SK-N-SH (cell line): ENCODE measurements at places on chromosomes 1 and 21. TPM values are rescaled to one million over a fixed set of nuclear protein-coding genes. Genes with fewer than 3 reads are reported as not detected.

The TCHH gene
- not detected in 2 replicates for polyA plus RNA-seq

The CEP85 gene
- polyA plus RNA-seq: 12.1 and 16.6 TPM in 2 replicates

The FAM72D gene
- 2.6 and 3.2 TPM in 2 replicates for polyA plus RNA-seq

The HSF2BP gene
- 1.1 TPM in 2 replicates for polyA plus RNA-seq

The HRNR gene
- polyA plus RNA-seq: not detected in 2 replicates

The SLAMF1 gene
- polyA plus RNA-seq: not detected in 2 replicates

The NVL gene
- 12.4 and 17.5 TPM in 2 replicates for polyA plus RNA-seq

The DIRAS3 gene
- 14.7 and 16.6 TPM in 2 replicates for polyA plus RNA-seq

The TFF2 gene
- polyA plus RNA-seq: not detected in 2 replicates

The LRRN2 gene
- polyA plus RNA-seq: not detected in 2 replicates

The NEK7 gene
- 85.8 and 146 TPM in 2 replicates for polyA plus RNA-seq

The OR2L2 gene
- 0.03 and 0.08 TPM in 2 replicates for polyA plus RNA-seq

The CA6 gene
- polyA plus RNA-seq: not detected in 2 replicates

The GPR161 gene
- 19.2 and 20.1 TPM in 2 replicates for polyA plus RNA-seq

The ADORA1 gene
- 3.2 and 4.8 TPM in 2 replicates for polyA plus RNA-seq

The HHIPL2 gene
- polyA plus RNA-seq: 0.21 and 0.29 TPM in 2 replicates

The SPRR2D gene
- polyA plus RNA-seq: not detected in 2 replicates

The LCE2A gene
- polyA plus RNA-seq: not detected in 2 replicates

The TRIM67 gene
- not detected in 2 replicates for polyA plus RNA-seq

The PRKAA2 gene
- 1.5 and 1.8 TPM in 2 replicates for polyA plus RNA-seq

The C4BPA gene
- polyA plus RNA-seq: not detected in 2 replicates

The C1orf185 gene
- not detected in 2 replicates for polyA plus RNA-seq

The S100A7 gene
- polyA plus RNA-seq: not detected in 2 replicates

The CHIA gene
- polyA plus RNA-seq: not detected in 2 replicates

The PLPPR4 gene
- 0.61 and 2.1 TPM in 2 replicates for polyA plus RNA-seq

The PPIAL4G gene
- not detected in 2 replicates for polyA plus RNA-seq

The CACNA1S gene
- polyA plus RNA-seq: not detected in 2 replicates

The CHI3L1 gene
- not detected in 2 replicates for polyA plus RNA-seq

The HORMAD1 gene
- polyA plus RNA-seq: not detected in 2 replicates

The ZSWIM5 gene
- 0.07 and 0.21 TPM in 2 replicates for polyA plus RNA-seq

The RAB25 gene
- polyA plus RNA-seq: not detected in 2 replicates

The HES4 gene
- 4.2 and 4.7 TPM in 2 replicates for polyA plus RNA-seq

The S100A16 gene
- 512 and 521 TPM in 2 replicates for polyA plus RNA-seq

The DPT gene
- polyA plus RNA-seq: 0.05 and 0.32 TPM in 2 replicates

The TRPM2 gene
- not detected in 2 replicates for polyA plus RNA-seq

The LRRC3 gene
- 1.9 and 2.3 TPM in 2 replicates for polyA plus RNA-seq

The APCS gene
- polyA plus RNA-seq: not detected in 2 replicates

The PANK4 gene
- 15.1 and 16.6 TPM in 2 replicates for polyA plus RNA-seq

The CD5L gene
- not detected in 2 replicates for polyA plus RNA-seq

The REN gene
- polyA plus RNA-seq: not detected in 2 replicates

The SEMA4A gene
- 1.3 and 2.3 TPM in 2 replicates for polyA plus RNA-seq

The LIPI gene
- polyA plus RNA-seq: not detected in 2 replicates

The HLX gene
- 8.6 and 21.4 TPM in 2 replicates for polyA plus RNA-seq

The PTPN22 gene
- polyA plus RNA-seq: 0.12 and 0.16 TPM in 2 replicates

The CHRM3 gene
- polyA plus RNA-seq: 0.07 and 0.16 TPM in 2 replicates

The CFHR2 gene
- polyA plus RNA-seq: not detected in 2 replicates

The FMO3 gene
- 0.85 and 0.96 TPM in 2 replicates for polyA plus RNA-seq

The C4BPB gene
- not detected in 2 replicates for polyA plus RNA-seq

The ADGRL2 gene
- 40.3 and 52.4 TPM in 2 replicates for polyA plus RNA-seq

The GBP1 gene
- 6.9 and 7.4 TPM in 2 replicates for polyA plus RNA-seq

The IL20 gene
- not detected in 2 replicates for polyA plus RNA-seq

The RAB42 gene
- polyA plus RNA-seq: 4.6 and 5.5 TPM in 2 replicates

The C8B gene
- polyA plus RNA-seq: not detected in 2 replicates

The HPDL gene
- 0.19 and 0.25 TPM in 2 replicates for polyA plus RNA-seq

The DFFB gene
- polyA plus RNA-seq: 8.2 and 8.9 TPM in 2 replicates

The CHI3L2 gene
- 0.92 and 0.97 TPM in 2 replicates for polyA plus RNA-seq

The CD53 gene
- polyA plus RNA-seq: not detected in 2 replicates
